ENCODE measurements at places on chromosomes 13 and 19.

DNA sequence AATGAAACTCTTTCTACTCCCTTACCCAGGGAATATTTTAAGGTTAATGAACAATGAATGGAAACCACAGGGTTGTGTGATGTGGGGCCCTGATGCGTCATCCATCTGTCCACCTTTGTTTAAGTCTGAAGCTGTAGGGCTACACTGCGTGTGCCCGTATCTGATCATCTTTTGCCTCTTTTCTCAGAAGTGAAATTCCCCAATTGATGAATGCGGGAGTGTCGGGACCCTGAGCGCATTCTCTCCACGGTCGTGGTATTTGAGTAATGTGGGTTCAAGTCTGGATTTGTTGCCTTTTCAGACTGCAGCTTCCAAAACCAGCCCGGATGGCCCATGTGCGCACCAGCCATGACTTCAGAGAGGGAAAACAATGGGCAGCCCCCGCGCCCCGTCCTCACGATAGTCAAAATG is 112.3 kb downstream of the COL4A2 start:
- DNase-seq: no peak

- no peak for DNase-seq
These were observed 2.5 kb upstream of the S1PR4 start for GRCh38 chr19:3175781-3176714.

DNA sequence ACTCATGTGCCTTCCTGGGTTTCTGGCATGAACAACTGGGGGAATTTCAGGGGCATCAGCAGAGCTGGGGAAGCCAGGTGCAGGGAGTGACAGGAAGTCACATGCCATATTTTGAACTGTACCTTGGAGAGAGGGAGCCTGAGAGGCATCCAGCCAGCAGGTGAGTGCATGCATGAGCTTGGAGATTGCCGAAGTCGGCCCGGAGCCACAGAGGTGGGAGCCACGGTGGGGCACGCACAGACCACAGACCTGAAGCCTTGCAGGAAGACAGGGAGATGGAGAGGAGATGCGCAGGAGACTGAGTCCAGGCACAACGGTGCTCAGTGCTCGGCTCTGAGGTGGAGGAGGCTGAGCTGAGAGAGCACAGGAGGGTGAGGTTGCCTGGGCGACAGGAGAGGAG is 55.1 kb downstream of the CDADC1 start:
- DNase-seq: no peak

- DNase-seq: no peak
These were observed 3.4 kb downstream of the CADM4 start for GRCh38 chr19:43636121-43636683.

- DNase-seq: no peak
These were observed 219.6 kb downstream of the GPC6 start for GRCh38 chr13:93446238-93446637.

- DNase-seq: no peak
These were observed 3.8 kb downstream of the WBP4 start for GRCh38 chr13:41065078-41065477.

DNA sequence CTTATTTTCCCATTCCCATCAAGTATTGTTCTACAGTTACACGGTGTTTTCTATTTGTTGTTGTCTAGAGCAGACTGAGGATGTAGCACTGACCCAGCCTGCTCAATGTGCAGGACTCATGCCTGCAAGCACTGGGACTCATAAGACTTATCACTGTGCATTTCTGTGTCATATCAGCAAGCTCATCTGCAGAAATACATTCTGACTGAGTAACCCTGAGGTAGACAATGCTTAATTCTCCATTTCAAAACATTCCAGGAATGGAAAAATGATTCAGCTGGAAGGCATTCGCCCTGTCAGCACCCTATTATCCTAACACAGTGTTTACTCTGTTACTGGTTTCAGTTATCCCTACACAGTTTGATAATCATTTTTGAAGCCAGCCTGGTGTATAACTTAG is 2506.4 kb downstream of the PCDH9 start:
- DNase-seq: no peak

- no peak for DNase-seq
These were observed 128.4 kb downstream of the SHISA2 start for GRCh38 chr13:25923217-25924085.

DNA sequence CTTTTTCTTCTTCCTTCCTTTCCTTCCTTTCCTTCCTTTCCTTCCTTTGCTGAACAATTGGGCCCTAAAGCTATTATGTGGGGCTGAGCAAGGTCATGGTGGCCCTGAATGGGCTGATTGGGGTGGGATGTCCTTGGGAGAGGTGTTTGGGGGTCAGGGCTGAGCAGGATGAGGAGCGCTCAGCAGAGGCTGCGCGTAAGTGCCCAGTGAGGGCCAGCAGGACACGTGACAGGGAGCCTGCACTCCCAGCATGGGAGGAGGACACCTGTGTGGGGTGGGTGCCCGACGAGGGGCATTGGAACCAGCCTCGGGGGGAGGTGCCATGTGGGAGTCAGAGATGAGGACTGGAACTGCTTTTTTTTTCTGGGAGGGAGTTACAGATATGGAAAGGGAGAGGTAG is 5.4 kb upstream of the LGALS7 start:
- no peak for DNase-seq

DNA sequence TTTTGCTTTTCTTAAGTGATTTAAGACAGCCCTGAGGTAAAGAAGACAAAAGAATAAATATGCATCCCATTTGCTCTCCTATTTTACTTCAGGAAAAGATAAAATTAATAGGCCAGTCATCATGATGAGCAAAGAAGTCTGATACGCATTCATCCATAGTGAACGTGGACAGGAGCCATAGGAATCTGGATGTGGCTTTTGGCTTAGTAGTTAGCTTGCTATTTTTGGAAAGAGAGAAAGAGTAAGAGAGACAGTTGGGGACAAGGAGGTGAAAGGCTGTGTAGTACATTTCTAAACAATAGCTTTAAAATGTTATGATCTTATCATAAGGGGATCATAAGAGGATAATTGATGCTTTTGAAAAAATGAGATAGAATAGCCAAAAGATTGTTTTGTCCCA is 545.2 kb downstream of the IRS2 start:
- DNase-seq: no peak

- no peak for DNase-seq
These were observed 657 bp downstream of the ZNF550 start for GRCh38 chr19:57559008-57559403.

DNA sequence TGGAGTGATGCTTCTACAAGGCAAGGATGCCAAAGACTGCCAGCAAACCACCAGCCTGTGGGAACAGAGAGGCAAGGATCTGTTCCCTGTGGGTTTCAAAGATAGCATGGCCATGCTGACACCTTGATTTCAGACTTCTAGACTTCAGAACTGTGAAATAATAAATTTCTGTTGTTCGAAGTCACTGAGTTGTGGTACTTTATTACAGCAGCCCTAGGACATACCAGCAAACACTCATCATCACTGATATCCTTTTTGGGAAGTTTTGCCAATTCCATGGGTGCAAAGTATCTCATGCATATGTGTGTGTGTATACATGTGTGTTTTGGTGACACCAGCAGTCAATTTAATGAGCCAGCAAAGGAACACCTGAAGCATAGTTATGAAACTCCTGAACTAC is 21.0 kb downstream of the LMO7 start:
- DNase-seq: no peak

- DNase-seq: peak; percentile 18
These were observed at the start of gene CELF5 for GRCh38 chr19:3224346-3225168. Gene CELF5, plus strand, starts transcription at chr19:3224661. Its CDS starts 79 bp downstream, at chr19:3224740.

DNA sequence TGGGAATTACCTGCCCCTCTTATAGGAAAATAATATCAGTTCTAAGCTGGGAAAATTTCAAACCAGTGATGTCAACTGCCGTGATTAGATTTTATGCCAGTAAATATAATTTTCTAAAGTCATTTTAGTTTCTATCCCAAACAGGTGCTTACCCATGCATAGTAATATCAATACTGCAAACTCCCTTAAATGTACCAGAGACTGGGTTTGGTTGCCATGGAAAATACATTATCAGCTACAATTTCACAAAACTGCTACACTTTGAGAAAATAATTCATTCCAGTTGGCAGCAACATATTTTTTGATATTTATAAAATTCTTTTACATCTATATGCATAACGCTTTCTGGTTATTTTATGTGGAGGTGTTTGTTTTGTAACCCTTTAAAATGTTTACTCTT is 143.5 kb downstream of the SLC7A1 start:
- no peak for DNase-seq

GRCh38 chr19:28691683-28692082 is 521.3 kb downstream of the UQCRFS1 start:
- no peak for DNase-seq

DNA sequence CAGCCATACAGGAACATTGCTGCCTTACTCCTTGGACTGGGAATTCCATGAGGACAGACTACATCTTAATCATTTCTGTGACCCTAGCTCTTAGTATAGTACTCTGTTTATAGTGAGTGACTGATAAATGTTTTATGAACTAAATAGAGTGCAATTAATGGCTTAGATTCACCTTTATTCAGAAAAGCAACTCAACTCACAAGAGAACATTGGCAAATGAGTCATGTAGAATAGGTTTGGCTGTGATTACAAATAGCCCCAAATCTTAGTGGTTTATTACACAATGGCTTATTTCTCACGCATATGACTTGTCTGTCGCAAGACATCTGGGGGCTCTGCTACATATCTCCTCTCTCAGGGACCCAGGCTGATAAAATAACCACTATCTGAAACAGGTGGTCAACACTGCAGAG is 121.6 kb upstream of the KL start:
- no peak for DNase-seq

DNA sequence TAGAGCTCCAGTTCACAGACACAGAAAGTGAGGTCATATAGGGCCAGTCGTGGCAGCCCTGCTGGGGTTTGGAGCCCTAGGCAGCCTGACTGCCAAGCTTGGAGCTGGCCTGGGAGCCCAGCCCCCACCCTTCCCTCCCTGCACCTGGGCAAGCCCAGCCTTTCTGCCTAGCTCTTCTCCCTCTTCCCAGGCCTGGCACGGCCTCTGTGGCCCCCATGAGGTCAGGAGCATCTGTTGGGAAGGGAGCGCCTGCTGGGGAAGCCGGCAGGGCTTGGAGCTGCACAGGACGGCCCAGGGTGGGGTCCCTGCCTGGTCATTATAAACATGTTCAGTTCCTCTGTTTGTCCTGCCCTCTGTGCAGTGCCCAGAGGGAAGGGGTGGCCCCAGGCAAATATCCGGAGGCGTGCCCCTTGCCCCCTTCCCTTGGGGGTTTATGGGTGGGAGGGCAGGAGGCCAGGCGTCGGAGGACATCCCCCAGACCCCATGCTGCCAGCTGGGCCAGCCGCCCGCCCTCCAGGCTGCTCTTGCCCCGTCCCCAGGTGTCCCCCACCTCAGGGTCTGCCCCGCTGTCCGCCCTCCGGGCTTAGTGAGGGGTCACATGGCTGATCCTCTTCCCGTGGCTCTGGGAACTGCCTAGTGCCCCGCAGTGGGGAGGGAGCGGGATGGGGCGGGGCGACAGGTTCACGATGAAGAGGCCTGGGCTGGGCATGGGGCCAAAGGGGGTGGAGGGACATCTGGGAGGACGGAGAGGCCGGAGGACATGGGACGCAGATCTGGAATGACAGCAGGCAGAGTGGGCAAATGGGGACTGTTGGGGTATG is 30.0 kb upstream of the NCCRP1 start:
- no peak for DNase-seq

GRCh38 chr13:25768838-25769237 is 283.0 kb downstream of the SHISA2 start:
- no peak for DNase-seq

GRCh38 chr13:53138376-53139036 is 109.9 kb downstream of the OLFM4 start:
- DNase-seq: no peak

GRCh38 chr13:106490569-106491321 is 44.7 kb downstream of the EFNB2 start:
- DNase-seq: no peak

DNA sequence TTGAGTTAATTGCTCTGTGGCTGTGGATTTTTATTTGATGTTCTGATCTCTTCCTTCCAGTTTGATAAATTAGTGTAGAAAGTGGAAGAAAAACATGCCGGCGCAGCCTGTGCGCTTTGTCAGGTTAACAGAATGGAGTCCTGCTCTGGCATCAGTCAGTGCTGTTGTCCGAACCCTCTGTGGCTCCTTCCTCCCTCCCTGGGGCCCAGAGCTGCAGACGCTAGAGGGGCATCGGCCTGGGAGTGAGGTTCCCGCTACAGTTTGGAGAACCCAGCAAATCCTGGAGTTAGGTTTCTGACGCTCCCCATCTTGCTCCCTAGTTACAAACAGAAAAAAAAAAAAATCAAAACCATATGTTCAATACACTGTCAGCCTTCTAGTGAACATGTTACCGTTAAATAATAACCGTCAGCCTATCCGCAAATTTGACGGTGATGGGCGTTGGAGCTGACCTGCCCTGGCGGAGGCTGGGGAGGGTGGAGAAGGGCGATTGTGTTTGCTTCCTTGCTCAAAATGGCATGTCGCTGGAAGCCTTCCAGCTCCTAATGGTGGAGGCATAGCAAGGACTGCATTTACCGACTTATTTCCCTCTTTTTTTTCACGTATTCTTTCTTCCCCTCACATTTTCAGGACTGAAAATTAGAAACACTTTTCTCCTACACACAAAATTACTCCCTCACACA is 13.6 kb downstream of the MBNL2 start:
- no peak for DNase-seq

DNA sequence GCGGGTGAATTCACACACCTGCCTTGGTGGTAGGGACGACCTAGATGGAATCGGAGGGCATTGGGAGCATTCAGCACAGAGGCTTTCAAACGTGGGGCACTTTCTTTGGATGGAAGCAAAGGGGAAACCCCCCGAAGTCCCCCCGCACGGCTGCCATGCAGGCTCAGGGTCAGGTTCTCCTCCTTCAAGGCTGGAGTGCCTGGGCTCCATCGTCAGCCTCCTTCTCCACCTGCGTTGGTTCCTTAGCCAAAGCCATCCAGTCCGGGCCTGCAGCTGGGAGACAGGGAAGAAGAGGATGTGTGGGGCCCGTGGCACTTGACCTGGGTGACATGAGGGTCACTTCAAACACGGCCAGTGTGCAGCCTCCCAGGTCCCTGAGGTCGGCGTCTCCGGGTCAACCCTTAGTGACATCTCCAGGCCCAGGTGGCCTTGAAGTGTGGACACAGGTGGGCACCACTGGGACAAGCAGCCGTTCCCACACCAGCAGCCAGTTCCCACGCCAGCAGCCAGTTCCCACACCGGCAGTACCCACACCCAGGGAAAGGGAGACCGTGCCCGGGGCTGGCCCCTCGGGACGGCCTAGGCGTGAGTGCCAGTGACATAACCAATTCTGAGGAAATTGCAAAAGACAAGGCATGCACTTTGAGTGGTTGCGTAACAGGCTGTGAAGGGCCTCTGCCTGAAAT is 116.0 kb downstream of the SOX1 start:
- DNase-seq: no peak

GRCh38 chr19:18392417-18392816 is 5.0 kb downstream of the LRRC25 start:
- no peak for DNase-seq
